Vagina (tissue), 2 donors: ENCODE measurements at places on chromosomes 5 and 9.

- no peak for DNase-seq
Measured at GRCh38 chr9:86695910-86696424, 251.3 kb downstream of the GAS1 start.

GRCh38 chr5:68333649-68334552, 118.3 kb downstream of the PIK3R1 start:
- no peak for DNase-seq

DNA sequence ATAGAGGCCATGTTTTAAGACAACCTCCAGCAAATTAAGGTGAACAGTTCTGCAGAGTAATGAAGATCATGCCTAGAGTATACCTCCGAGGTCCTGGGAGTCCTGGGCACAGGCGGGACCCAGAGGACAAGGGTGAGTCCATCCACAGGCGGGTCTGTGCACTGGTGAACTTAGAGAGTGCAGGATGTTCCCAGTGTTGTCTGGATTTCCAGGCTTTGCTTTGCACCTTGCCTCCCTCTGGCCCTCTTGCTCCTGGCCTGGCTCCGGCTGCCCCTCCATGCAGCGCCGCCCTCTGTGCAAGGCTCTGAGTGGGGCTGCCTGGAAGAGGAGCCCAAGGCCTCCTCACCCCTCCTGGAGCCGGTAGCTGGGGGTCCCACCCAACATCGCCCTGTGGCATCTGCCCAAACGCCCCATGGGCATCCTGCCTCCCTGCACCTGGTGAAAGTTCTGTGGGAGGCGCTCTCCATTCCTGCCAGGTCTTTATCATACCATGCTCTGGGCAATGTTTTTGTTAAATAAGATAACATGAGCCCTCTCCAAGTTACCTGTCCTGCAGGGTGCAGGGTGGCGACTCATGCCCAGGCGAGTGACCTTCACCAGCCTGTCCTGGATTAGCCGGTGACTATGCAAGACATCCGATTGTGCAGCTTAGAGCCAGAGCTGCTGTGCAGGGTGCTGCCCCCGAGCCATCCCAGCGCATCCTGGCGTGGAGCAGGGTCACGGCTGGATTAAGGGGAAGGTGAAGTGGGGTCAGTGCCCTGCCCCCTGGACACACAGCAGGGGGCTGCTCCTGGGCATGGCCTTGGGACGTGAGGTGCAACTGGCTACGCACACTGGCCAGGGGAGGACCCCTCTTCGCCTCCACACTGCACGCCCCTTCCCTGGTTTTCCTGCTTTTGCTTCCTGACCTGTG, 41.3 kb upstream of the LPCAT1 start:
- DNase-seq = no peak

DNA sequence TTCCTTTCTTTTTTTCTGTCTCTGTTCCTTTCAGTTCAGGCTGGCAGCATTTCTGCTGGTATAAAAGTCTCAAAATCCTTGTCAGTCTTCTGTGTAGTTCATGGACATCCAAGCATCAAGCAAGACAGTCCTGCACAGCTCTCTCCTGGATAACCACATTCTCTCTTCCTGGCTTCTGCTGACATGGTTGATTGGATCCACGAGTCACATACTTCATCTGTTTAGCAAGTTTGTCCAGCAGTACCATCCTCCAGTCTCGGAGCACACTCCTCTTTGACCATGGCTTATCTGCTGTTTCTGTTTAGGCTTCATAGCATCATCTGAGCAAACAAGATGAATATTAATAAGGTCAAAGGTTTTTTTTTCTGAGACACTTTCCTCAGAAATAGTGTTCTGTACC, 220.8 kb downstream of the KDM4C start:
- no peak for DNase-seq

DNA sequence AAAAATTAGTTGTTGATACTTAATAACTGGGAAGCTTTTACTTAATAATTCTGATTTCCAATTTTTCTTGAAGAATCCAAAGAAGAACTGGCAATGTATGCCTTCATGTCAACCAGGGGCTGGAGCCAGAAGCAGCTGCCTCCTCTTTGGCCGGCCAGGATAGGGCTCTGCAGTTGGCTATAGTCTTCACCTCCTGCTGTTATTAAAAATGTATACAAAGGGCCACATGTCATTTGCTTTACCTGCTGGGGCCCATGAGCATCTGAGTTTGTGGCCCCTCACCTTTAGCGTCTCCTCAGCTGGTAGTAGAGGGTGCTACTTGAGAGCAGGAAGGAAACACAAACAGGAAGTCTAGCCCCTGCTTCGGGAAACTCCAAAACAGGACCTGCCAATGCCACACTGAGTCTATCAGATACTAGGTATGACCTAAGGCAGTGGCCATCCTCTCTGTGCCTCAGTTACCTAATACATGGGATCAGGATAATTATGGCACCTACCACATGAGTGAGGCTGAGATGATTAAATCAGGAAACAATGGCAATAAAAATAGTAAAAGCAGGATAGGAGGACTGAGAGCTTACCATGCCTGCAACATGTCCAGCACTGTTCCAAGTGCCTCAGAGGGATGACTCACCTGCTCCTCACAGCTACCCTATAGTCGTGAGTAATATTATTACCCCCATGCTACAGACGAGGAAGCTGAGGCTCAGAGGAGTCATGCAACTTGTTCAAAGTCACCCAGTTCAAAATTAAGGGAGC, 21.3 kb downstream of the CCDC69 start:
- DNase-seq = no peak

- DNase-seq = no peak
Measured at GRCh38 chr9:99936947-99937587, 30.6 kb downstream of the STX17 start.

DNA sequence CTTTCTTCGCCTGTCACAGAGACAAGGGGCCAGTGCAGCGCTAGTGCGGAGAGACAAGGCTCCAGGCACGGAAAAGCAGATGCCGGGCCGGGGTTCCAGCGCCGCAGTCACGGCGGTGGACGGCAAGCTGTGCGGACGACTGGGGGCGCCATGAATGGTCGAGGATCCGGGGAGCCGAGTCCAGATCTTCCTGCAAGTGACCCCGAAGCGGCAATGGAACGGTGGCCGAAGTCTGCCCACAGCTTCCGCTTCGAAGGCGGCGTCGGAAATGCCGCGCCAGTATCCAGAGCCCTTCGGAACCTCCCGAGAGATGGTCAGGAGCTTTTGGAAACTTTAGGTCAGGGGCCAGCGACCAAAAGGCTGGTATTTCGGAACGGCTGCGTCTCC, 601 bp upstream of the FAF2 start:
- no peak for DNase-seq

- DNase-seq = no peak
Measured at GRCh38 chr5:74206579-74207550, 433.7 kb downstream of the ENC1 start.

GRCh38 chr5:128591598-128592455, 53.8 kb upstream of the FBN2 start:
- DNase-seq = no peak

- DNase-seq = no peak
Measured at GRCh38 chr5:75325242-75325641, 11.8 kb upstream of the HMGCR start.

GRCh38 chr5:152592416-152592815, 187.3 kb upstream of the NMUR2 start:
- no peak for DNase-seq

DNA sequence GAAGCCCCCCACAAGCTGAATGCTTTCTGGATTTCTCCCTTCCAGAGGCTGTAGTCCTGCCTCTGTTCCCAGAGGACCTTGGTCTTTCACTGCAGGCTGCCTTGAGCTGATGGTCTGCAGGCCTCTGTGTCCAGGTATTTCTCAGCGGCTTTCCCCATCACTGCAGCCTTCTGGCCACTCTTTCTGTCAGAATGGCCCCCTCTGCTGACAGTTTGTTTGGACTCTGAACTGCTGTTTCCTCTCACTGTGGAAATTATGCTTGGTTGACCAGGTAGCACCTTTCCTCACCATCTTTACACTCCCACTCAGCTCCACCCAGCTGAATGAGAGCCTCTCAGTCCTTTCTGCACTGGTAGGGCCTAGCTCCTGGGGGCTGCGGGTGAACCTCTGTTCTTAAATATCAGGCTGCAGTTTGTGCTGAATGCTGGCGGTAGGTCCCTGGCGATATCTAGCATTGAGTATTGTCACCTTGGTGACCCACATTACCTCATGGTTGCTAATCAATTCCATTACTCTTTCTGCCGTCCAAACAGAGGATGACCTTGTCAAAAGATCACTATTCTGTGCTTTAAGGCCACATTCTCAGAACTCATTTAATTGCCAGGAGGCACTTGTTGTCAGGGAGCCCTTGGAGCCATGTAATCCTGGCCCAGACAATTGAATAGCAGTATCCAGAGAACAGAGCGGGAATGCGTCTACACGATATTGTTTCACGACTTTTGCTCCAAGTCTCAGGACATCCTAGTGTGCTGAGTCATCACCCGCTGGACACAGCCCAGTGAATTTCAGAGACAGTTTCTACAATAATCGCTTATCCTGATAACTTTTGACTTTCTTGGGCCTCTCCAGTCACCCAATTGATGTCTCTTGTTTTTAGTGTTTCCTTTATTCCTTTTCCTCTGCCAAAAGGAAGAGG, 230.2 kb downstream of the TENT4A start:
- no peak for DNase-seq

DNA sequence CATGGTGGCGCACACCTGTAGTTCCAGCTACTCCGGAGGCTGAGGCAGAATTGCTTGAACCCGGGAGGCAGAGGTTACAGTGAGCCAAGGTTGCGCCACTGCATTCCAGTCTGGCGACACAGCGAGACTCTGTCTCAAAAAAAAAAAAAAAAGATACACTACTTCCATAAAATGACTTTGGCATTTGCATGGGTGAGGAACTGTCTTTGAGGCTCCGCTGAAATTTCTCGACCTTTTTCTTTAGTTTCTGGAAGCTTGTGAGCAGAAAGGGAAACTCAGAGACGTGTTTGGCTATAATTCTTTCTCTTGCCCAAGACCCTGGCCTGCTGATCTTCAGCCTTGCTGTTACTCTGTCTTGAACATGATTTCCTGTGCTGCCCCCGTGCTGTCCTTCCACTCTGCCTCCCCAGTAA, 37.3 kb downstream of the SPIN1 start:
- DNase-seq = no peak

DNA sequence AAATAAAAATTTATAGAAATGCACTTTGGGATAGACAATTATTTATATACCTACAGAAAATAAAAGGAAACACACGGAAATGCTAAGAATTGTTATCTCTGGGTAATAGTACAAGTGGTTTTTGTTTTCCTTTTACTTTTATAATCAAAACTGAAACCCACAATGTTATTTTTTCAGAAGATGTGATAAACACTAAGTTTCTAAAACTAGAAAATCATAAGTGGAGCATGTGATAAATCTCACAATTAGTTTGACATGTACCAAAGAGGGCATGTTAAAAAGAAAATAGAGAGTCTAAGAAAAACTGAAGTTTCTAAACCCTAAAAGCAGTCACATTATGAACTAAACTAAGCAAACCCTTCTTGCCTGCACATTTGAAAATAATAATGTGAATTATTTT, 61.1 kb downstream of the OXCT1 start:
- no peak for DNase-seq

GRCh38 chr5:105752801-105753200, 1917.9 kb downstream of the EFNA5 start:
- no peak for DNase-seq
